ENCODE measurements at places on chromosomes 2 and 18. TPM values are rescaled to one million over a fixed set of nuclear protein-coding genes. Genes with fewer than 3 reads are reported as not detected.

FHOD3 gene
- total RNA-seq, result 13.8 TPM

ZC3H8 gene
- 5.9 TPM for total RNA-seq

ZNF892 gene
- total RNA-seq, result 19.6 TPM

SCN3A gene
- 6.2 TPM for total RNA-seq

KLHL14 gene
- total RNA-seq, result 3.1 TPM

TSPYL6 gene
- 0.18 TPM for total RNA-seq

MCFD2 gene
- 44.8 TPM for total RNA-seq

TYW5 gene
- total RNA-seq, result 6.5 TPM

SRSF7 gene
- total RNA-seq, result 163 TPM

SMPD4 gene
- total RNA-seq, result 15.0 TPM

LIMS3 gene
- not detected for total RNA-seq
